K562 (cell line): ENCODE measurements at places on chromosomes 11 and 22.

DNA sequence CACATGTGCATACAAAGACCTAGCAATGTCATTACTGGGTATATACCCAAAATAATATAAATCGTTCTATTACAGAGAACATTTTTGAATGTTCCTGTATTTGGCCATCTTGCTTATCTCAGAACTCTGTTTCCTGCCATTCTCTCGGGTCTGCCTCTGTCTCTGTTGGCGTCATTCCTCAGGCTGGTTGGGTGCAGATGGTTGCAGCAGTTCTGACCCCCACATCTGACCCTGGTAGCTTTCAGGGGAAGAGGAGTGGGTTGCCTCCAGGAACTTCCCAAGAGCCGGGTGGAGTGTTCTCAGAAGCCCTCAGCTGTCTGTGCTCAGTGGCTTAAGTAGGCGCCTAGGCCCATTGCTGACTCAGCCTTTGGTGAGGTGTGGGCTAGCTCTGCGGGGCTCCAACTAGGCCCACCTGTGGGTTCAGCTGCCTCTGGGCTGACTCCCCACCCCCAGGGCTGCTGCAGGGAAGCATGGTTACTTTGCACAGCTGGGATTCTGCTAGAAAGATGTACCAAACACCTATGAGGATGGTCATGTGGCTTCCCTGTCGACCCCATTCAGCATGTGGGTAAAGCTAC, 114.0 kb downstream of the TBC1D22A start:
- no peak for DNase-seq

GRCh38 chr11:4032097-4032496, 62.5 kb upstream of the RRM1 start:
- DNase-seq: no peak

- no peak for DNase-seq
Observed at GRCh38 chr11:2399488-2400068, 972 bp upstream of the TSSC4 start.

GRCh38 chr11:68327586-68328370, 15.4 kb downstream of the LRP5 start:
- no peak for DNase-seq
